ENCODE measurements at places on chromosomes 2 and 18. TPM values are rescaled to one million over a fixed set of nuclear protein-coding genes. Genes with fewer than 3 reads are reported as not detected.

Gene IGFBP5
- 1,280 TPM for total RNA-seq

Gene TMEM163
- not detected for total RNA-seq

Gene UGT1A4
- not detected for total RNA-seq

Gene ZEB2
- total RNA-seq = 74.6 TPM

DNA sequence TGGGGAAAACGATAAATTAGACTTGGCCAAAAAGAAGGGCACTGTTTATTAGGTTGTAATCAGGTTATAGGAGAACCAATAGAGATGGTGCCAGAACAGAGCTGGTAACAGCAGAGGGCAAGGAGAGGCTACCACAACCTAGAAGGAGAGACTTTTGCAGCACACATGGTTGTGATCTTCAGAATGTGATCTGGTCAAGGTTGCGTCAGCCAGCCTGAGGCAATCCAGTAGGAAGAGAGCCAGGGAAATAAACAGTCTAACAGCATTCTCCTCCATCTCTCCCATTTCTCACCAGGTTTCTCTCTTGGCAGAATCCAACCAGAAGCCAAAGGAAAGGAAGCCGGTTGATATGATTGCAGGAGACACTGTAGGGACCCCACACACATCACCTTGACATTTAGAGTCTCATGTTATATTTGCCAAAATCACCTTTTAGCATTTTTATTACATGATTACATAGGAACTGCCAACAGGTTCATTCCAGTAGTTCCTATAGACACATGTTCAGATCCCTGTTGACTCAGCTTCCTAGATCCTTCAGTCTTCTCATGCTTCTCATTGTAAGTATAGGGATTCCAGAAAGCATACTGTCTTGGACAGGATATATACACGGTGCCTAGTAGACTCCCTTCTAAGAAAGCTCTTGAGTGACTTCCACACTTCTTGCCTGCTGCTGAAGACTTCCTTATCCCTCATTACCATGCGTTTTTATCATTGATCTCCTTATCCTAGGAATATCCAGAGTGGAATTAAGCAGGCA, 17.6 kb upstream of the SPATS2L start:
- H3K36me3 ChIP-seq = no peaks in the 10 kb centered on the region
- H3K27me3 ChIP-seq = no peaks in the 10 kb centered on the region
- no peaks in the 10 kb centered on the region for H3K4me1 ChIP-seq
- no peak for DNase-seq
- no peak overlapping the region for H3K27ac ChIP-seq
- H3K4me3 ChIP-seq = no peak overlapping the region

GRCh38 chr2:130843321-130843985, 6.7 kb downstream of the ARHGEF4 start:
- H3K27ac ChIP-seq = no peak overlapping the region
- no peak overlapping the region for H3K4me3 ChIP-seq
- DNase-seq = no peak
- no peaks in the 10 kb centered on the region for H3K4me1 ChIP-seq

- H3K36me3 ChIP-seq = peaks cover 11% of the 10 kb centered on the region
- peaks cover 10% of the 10 kb centered on the region for H3K4me1 ChIP-seq
- no peak for DNase-seq
- H3K27me3 ChIP-seq = no peaks in the 10 kb centered on the region
- H3K27ac ChIP-seq = no peak overlapping the region
- no peak overlapping the region for H3K4me3 ChIP-seq
These were observed 16.3 kb downstream of the RAB12 start for GRCh38 chr18:8625461-8626092.

- H3K27ac ChIP-seq = no peak overlapping the region
- H3K27me3 ChIP-seq = no peaks in the 10 kb centered on the region
- no peak overlapping the region for H3K4me3 ChIP-seq
- H3K4me1 ChIP-seq = no peaks in the 10 kb centered on the region
- no peaks in the 10 kb centered on the region for H3K36me3 ChIP-seq
These were observed 25.2 kb upstream of the RASGRP3 start for GRCh38 chr2:33451214-33451613.

DNA sequence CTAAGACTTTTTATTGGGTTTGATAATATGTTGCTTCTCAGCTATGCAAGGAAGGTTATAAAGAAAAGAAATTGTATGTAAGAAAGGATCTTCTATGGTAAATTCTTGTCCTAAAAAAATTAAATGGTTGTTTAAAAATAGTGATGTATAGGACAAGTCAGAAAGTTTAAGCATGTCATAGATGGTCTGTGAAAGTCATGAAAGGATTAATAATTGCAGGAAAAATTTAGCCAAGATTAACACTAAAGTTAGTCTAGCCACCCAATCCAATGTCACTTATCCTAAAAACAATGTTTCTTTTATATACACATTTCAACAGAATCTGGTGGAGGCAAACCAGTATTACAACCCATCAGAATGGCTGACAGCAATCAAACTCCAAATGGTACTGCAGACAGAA, 1046.7 kb upstream of the SLC39A10 start:
- H3K27ac ChIP-seq = no peak overlapping the region
- H3K4me3 ChIP-seq = no peak overlapping the region
- no peaks in the 10 kb centered on the region for H3K27me3 ChIP-seq
- no peaks in the 10 kb centered on the region for H3K36me3 ChIP-seq

- no peak overlapping the region for H3K27ac ChIP-seq
- no peak for DNase-seq
- H3K4me3 ChIP-seq = no peak overlapping the region
- no peaks in the 10 kb centered on the region for H3K4me1 ChIP-seq
- H3K27me3 ChIP-seq = no peaks in the 10 kb centered on the region
These were observed 76.1 kb upstream of the CPO start for GRCh38 chr2:206863196-206863595.

DNA sequence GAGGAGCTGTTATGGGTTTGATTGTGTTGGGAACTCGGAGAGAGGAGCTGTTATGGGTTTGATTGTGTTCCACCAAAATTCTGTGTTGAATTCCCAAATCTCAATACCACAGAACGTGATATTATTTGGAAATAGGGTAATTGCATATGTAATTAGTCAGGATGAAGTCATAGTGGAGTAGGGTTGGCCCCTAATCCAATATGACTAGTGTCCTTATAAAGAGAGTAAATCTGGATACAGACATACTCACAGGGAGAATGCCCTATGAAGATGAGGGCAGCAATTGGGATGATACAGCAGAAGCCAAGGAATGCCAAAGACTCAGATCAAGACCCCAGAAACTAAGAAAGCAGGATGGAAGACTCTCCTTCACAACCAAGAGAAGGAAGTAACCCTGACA, 1023.2 kb upstream of the ZEB2 start:
- H3K36me3 ChIP-seq = no peaks in the 10 kb centered on the region
- H3K27ac ChIP-seq = no peak overlapping the region
- no peak for DNase-seq
- no peak overlapping the region for H3K4me3 ChIP-seq
- no peaks in the 10 kb centered on the region for H3K4me1 ChIP-seq
- no peaks in the 10 kb centered on the region for H3K27me3 ChIP-seq

DNA sequence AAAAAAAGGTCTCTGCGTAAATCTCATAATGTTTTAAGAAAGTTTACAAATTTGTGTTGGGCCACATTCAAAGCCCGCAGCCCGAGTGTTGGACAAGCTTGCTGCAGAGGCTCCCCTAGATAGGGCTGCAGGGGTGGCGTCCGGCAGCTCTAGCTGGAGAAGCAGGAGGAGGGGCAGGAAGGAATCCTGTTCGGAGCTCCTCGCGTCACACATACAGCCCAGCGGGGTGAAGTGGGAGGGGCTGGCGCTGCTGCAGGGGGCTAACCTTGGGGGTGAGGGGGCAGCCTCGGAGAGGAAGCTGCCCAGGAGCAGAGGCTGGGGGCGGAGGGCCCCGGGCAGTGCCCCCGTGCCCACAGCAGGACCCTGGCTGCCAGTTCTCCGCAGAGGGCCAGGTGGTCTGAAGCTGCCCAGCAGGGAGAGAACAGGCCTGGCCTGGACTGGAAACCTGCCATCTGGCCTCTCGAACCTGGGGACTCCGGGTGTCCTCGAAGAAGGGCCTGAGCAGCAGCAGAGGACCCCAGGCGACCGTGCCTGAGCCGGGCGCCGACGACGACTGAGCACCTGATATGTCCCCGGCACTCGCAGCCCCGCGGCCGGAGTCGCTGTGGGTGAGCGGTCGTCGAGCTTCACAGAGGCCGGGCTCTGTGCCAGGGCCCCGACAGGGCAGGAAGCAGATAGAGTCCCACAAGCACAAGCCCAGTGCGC, 2.6 kb upstream of the GPR35 start:
- no peak overlapping the region for H3K4me3 ChIP-seq
- no peaks in the 10 kb centered on the region for H3K4me1 ChIP-seq
- no peak overlapping the region for H3K27ac ChIP-seq
- peak; percentile 7 for DNase-seq
- no peaks in the 10 kb centered on the region for H3K27me3 ChIP-seq
- no peaks in the 10 kb centered on the region for H3K36me3 ChIP-seq
